Fibroblast of the aortic adventitia (primary cell): ENCODE measurements at places on chromosomes 2 and 18. TPM values are rescaled to one million over a fixed set of nuclear protein-coding genes. Genes with fewer than 3 reads are reported as not detected.
A peak's percentile ranks its signal among the peaks of the same experiment; 100 is the strongest.

DNA sequence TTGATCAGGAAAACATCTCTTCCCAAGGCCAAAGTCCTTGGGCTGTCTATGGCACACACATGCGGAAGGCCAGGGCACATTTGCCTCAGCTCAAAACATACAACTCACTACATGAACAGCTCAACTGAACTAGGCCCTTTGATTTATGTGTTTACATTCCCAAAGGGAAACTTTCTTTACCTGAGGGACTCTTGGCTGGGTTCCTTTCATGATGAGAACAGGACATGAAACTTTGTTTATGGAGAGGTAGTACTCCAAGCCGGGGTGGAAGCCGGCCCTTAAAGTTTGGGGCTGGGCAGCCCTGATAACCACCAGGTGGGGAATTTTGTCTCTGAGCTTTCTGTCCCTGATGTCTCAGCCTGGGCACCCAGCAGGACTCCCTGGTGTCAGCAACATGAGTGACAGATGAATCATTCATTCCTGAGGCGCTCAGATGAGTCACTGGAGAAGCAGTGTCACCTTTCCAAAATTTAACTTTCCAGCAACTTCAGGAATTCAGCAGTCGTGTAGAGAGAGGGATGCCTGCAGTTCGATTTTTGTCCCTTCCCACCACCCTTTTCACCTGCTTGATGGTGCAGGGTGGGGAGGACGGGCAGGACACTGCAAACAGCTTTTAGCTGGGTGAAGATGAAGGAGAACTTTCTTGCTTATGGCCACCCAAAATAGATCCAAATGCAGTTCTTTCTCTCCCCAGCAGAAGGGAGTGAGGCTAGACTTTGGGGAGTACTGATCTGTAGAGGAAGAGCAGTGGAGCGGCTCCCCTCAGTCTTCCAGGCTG, 331.6 kb downstream of the DYSF start:
- DNase-seq = no peak

DNA sequence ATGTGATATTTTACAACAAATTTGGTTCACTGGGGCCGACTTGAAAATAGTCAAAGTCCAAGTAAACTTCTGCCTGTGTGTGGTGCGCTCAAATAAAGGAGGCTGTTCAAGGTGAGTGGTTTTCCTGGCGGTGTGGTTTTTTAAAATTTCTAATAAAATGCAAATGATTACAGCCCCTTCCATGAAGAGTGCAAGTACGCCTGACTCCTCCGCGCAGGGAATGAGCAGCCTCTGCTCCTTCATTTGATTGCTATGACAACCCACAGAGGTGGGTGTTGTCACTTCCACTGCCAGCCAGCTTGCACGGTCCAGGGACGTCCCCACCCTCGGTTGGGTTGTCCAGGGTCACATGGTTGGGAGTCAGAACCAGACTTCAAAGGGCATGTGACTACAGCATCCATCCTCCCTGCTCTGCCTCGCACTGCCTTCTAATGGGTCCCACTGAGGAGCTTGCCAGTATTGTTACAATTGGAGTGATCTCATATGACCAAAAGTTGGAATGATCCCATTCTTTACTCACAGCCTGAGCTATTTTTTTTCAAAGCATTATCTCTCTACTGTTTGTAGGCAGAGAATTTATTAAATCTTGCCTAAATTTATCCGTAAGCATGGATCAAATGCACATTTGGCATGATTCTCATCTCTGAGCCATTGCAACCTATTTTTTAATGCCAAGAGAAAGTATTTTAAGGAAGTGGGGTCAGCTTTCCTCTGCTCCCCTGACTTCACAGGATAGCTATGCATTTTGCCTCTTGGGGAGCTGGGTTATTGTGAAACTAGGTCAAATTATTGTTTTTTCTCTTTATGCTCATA, 121.3 kb downstream of the AGAP1 start:
- peak; percentile 98 for DNase-seq

GRCh38 chr2:6793371-6793770, 72.3 kb downstream of the CMPK2 start:
- no peak for DNase-seq

- no peak for DNase-seq
These were observed 124.0 kb downstream of the NRP2 start for GRCh38 chr2:205806143-205806905.

- DNase-seq = no peak
These were observed 233.3 kb downstream of the INSIG2 start for GRCh38 chr2:118321432-118322105.

DNA sequence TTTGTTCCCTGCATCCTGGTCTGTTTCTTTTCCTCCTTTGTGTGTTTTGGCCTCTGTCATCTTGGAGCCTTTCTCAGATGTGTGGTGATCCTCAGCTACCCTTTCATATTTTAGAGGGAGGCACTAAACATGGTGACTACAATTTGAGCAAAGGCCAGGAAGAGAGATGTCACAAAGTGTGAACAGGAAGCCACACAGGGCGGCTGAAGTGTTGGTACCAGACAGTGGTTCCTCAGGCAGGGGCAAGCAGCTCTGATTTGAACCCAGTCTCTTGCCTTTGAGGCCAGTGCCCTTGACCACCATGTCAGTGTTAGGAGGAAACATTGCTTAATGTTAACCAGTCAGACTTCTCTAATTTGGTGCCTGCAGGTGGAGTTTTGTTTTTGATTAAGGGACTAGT, 9.2 kb downstream of the LRRFIP1 start:
- no peak for DNase-seq

DNA sequence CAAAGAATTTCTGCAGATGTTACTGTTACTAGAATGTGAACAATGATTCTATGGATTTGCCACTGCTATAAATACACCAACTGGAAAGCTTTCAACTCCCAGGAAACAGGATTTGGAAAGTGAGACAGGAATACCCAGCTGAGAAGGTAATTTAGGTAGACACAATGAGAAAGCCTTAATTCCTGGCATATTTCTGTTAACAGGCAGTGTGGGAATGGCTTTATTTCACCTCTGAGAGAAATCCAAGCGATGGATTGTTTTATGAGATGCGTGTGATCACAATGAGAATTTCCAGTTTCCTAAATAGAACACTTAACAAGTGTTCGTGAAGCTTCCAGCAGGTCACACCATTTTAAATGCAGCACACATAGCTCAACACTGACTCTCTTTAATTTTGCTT, 133.0 kb downstream of the SLC8A1 start:
- DNase-seq = no peak

DNA sequence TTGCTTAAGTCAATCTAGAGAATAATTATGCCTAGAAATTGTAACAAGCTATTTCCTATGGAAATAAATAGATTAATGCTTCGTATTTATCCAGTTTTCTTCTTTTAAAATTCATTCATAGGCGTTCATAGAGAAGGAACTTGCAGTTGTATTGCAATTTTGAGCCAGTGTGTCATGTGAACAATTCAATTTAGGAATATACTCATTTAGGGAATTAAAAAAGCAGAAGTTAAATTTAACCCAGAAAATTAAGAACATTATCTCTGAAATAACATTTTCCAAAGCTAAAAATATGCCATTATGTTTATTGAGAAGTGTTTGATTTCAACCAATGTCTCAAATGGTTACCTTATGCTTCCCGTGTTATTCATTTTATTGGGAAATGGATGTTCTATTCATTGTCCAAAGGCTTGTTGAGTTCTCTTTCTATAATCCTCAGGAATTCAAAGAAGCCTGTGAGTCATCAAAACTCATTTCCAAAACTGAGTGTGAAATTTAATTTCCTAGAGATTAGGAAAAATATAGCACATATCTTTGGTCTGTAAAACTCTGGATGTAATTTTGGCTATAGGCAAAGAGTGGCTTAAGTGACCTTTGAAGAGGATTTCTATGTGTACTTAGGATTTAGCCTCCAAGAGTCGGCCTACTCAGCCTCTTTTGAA, 99.7 kb downstream of the SLC8A1 start:
- DNase-seq = peak; percentile 65

DNA sequence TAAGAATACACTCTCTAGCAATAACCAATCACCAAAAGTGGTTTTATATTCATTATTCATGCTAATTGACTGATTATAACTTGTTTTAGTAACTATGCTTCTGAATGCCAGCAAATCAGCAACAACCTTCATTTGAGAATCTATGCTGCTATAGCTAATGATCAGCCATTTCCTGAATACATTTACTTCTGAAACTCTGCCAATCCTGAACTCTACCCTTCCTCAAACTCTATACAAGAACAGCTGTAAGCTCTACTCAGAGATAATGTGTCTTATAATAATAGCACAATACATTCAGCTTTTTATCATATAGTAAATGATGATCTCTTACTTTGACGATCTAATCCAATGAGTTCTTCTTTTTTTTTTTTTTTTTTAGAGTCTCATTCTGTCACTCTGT, 85.7 kb upstream of the EPAS1 start:
- no peak for DNase-seq

DNA sequence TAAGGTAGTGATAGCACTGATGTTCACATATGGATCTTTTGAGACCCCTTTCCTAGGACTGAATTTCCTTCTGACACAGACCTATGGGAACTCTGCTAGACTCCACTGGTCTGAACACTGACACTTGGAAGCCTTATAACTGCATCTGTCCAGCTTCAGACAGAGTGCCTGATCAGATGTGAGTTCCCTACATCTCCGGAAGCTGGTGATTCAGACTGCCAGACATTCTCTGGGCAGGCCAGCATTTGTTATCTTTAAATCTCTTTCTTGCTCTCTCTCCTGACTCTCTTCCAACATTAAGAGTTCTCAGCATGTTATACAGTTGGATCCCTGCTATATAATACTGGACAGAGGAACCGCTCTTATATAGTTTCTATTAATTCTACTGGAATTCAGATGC, 408.5 kb downstream of the ZEB2 start:
- DNase-seq = peak; percentile 88

DNA sequence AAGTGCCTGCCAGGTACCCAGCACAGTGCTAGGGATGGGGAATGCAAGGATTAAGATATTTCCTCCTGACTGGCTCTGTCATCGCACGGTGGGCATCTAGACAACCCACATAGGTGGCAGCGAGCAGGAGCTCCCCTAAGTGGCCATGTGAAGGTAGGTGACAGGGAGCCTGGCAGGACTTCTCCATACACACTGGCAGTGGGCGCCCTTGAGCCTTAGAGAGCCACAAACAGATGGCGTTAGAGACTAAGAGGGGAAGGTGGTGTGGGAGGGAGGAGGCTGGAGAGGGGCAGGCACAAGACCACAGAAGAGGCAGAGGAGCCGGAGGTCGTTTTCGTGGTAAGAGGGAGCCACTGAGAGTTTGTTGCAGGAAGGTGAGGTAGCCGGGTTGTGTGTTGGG, 15.2 kb downstream of the PRELID3A start:
- DNase-seq = no peak

- no peak for DNase-seq
These were observed 72.1 kb upstream of the CAB39 start for GRCh38 chr2:230640540-230641011.

- no peak for DNase-seq
These were observed 487.5 kb downstream of the DLGAP1 start for GRCh38 chr18:3967359-3968180.

DNA sequence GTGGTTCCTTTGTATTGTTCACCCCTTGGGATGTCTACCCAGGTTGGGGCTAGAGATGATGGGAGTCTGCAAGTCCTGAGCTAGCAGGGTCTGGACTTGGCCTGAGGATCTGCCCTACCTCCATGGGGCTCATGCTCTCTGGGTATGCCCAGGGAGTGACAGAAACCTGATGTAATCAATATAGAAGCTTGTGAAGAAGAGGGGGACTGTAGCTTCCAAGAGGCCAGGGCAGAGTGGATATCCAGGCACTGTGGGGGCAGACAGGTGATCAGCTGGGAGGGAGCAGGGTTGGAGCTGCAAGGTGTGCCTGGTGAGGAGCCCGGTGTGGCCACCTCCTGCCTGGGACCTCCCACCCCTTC, 164.2 kb downstream of the CTIF start:
- no peak for DNase-seq

- DNase-seq = no peak
These were observed 1.9 kb upstream of the STAT1 start for GRCh38 chr2:191015831-191016230.

DNA sequence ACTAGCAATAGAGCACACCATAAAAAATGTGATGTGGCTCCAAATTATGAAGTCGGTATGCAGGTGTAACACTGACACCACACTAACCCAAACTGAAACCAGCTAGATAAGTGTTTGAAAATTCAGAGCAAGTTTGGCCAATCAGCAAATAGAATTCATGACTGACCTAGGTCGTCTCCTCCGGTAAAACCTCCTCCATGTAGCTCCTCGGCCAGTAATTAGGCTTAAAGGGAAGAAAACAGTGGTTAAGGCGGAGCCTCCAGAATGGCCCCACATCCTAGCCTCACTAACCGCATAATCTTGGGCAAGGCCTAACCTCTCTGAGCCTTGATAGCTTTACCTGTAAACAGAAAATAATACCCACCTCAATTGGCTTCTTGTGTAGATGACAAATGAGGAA, 30.1 kb downstream of the C1D start:
- DNase-seq = no peak

- DNase-seq = no peak
These were observed 726.5 kb upstream of the PKDCC start for GRCh38 chr2:41321351-41321750.

DNA sequence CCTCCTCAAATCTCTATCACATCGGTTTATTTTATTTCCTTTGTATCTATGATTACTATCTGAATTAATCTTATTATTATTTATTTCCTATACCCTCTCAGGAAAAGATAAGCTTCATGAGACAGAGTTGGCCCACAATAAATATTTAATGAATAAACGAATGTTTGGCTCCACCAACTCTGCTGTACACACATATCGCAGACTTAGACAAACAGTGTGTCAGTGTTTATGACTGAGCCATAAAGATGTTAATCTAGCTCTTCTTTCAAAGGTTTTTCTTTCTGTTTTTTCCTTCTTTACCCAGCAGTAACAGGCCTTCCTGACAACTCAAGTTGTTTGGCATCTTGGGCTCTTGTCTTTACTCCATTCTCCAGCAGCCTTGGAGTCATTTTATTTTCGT, 329.5 kb downstream of the CDH2 start:
- no peak for DNase-seq

DNA sequence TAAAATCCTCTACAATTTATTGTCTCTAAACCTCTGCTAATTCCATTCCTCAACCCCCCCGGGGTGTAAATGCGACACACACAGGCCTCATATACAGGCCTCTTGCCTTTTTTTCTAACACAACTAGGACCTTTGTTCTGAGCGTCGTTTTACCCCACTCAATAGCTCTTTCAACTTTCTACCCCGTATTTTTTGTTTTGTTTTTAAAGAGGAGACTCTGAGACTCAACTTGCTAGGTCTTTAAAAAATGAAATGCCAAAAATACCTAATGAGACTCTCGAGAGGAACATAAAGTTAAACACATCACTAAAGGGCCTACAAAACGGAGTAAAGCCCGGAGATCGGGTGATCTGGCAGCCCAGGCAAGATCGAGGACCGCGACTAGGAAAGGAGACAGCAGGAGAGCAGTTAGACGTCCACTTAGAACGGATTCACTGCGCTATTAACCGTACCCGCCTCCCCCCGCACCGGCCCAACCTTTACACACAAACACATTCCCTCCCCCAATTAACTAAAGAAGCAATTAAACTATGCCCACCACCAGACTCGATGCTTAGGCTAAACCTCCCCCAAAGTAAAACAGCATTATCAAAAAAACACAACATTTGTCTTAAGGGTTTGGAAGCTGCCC, 1.7 kb downstream of the TRIP12 start:
- peak; percentile 25 for DNase-seq

- DNase-seq = no peak
These were observed 165.3 kb upstream of the KLHL29 start for GRCh38 chr2:23219666-23220065.

Gene SCYGR4
- not detected in 2 replicates for total RNA-seq

Gene VAMP8
- 0.54 and 1.7 TPM in 2 replicates for total RNA-seq

Gene ALPI
- total RNA-seq = not detected in 2 replicates

Gene OTOF
- total RNA-seq = not detected in 2 replicates

Gene FAP
- total RNA-seq = 150 and 228 TPM in 2 replicates

Gene FSHR
- not detected in 2 replicates for total RNA-seq

Gene CNNM4
- 2.4 and 3.8 TPM in 2 replicates for total RNA-seq

Gene IL1RN
- 1.1 TPM in 1 of 2 replicates, not detected in the other for total RNA-seq

Gene SKOR2
- not detected in 2 replicates for total RNA-seq

Gene TFCP2L1
- total RNA-seq = under 0.01 TPM in 1 of 2 replicates, not detected in the other

Gene SERPINB11
- total RNA-seq = not detected in 2 replicates
